ENCODE measurements at places on chromosomes 11 and 22. TPM values are rescaled to one million over a fixed set of nuclear protein-coding genes. Genes with fewer than 3 reads are reported as not detected.

CLTCL1 gene
- 5.0 TPM for total RNA-seq

SCGB2A2 gene
- not detected for total RNA-seq

OR2AG1 gene
- not detected for total RNA-seq

OR5M11 gene
- total RNA-seq: not detected

BEST1 gene
- 2.5 TPM for total RNA-seq
